ENCODE measurements at places on chromosomes 11 and 22.

DNA sequence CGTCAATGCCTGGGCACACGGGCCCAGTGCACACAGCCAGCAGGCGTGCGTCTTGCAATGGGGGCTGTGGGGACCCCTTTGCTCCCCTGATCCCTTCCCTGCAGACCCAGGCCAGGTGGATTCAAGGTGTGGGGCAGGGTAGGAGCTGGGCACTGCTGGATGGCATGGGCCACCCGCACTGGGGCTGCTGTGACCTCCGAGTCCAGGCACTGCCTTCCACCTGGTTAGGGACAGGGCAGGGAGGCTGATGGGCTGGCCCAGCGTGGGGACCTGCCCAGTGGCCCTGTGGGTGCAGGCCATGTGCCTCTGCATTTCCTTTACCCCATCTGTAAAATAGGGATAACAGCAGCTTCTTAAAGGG is 22.9 kb downstream of the KCNQ1 start:
- DNase-seq, result no peak

GRCh38 chr11:17730608-17731462 is 3.7 kb upstream of the KCNC1 start:
- DNase-seq, result peak; percentile 85

- DNase-seq, result no peak
These were observed 141.1 kb downstream of the RCN1 start for GRCh38 chr11:32231909-32232493.

- no peak for DNase-seq
These were observed 113.1 kb upstream of the ZBED5 start for GRCh38 chr11:10970926-10971325.

DNA sequence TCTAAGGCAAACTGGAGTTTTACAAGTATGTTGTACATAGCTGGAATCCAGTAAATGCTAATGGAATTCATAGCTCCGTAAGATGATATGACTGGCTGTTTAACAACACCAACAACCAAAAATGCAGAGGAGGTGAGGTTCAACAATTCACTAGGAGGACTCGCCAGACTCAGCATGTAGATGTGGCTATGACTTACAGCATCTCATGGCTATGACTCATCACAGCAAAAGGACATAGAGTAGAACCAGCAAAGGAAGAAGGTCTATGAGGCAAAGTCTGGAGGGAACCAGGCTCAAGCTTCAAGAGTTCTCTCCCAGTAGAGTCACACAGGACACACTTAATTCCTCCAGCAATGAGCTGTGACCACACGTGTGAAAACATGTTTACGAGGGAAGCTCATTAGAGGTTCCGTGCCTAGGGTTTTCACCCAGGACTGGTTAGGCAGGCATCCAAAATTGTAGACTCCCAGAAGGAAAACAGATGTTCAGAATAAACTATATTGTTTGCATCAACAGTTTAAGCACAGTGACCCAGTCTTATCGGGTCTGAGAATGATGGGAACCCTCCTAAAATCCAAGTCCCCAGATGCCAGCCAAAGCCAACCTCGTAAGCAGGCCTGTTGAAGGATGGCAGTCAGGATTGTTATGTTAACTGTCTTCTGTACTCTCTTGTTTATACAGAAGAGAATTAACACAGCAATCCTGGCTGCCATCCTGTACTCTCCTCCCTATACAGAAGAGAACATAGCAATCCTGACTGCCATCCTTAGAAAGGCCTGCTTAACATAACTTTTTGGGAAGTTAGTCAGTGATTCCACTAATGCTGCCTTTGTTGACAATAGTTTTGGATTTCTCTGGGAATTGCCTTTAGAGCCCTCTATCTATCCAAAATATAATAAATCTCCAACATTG is 116.6 kb downstream of the LARGE1 start:
- no peak for DNase-seq

DNA sequence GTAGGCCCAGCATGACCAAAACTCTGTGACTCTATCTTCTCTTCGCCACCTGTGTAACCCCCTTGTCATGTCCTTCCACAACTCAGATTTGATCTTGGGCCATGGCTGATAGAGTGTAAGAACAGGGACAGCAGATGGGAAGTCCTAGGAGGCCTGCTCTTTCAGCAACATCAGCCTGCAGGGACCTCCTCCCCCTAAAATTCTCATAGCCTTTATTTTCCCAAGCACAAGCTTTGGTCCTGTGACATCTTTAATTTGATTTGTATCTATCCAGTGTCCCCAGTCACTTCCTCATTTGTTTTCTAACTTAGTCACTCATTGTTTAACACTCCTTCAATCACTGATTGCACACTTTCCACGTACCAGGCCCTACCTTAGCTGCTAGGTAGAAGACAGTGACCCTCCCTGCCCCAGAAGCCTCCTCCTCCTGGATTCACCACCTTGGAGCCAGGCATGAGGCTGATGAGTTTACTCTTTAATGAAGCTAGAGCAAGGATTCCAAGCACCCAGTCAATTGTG is 5.3 kb downstream of the UBQLN3 start:
- DNase-seq, result no peak

- DNase-seq, result no peak
These were observed 133.6 kb upstream of the C11orf58 start for GRCh38 chr11:16604794-16605388.

DNA sequence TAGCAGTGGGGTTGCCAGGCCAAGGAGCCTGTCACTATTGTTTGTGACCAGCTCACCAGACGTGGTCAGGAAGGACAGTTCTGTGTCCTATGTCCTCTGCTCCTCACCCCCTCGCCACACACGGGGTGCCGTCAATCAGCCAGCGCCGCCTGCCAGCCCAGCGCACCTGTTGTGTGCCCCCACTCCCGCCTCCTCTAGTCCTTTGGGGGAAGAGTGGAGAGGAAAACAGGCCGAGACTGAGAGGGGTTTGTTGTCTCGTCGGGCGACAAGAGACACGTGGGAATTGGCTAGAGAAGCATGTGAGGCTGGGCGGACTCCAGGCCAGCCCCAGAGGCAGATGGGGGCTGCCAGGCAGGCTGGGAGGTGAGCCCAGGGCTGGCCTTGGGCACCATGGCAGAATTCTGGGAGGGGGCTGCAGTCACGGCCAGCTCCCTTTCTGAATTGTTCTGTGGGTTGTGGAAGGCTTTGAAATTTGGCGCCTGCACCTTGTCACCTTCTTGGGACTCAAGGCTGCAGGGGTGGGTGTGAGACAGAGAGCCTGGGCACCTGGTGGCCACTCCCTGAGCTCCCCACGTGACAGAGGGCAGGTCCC is 3.1 kb upstream of the KCNQ1OT1 start:
- no peak for DNase-seq

- DNase-seq, result peak; percentile 26
These were observed 51.8 kb downstream of the CD6 start for GRCh38 chr11:61023086-61023965.

- no peak for DNase-seq
These were observed 86.4 kb downstream of the CELSR1 start for GRCh38 chr22:46450931-46451561.

GRCh38 chr11:42161886-42162285 is 702.4 kb upstream of the LRRC4C start:
- no peak for DNase-seq

- no peak for DNase-seq
These were observed 1.2 kb upstream of the INTS5 start for GRCh38 chr11:62654297-62654696.

- no peak for DNase-seq
These were observed 35.5 kb downstream of the PIWIL4 start for GRCh38 chr11:94602430-94603372.

DNA sequence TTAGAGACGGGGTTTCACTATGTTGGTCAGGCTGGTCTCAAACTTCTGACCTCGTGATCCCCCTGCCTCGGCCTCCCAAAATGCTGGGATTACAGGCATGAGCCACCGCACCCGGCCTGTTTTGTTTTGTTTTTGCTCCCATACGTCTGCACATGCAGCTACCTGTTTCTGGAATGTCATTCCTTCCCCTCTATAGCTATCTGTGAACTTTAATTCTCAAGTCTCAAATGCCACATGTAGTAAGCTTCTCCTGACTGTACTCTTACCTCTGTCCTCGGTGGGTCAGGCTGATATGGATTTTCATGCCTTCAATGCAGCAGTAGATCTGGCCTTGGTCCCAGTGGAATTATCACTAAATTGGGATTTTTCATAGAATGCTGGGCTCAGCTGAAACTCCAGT is 12.4 kb upstream of the SWAP70 start:
- DNase-seq, result no peak

- DNase-seq, result no peak
These were observed 28.8 kb downstream of the TEAD1 start for GRCh38 chr11:12702999-12703453.

DNA sequence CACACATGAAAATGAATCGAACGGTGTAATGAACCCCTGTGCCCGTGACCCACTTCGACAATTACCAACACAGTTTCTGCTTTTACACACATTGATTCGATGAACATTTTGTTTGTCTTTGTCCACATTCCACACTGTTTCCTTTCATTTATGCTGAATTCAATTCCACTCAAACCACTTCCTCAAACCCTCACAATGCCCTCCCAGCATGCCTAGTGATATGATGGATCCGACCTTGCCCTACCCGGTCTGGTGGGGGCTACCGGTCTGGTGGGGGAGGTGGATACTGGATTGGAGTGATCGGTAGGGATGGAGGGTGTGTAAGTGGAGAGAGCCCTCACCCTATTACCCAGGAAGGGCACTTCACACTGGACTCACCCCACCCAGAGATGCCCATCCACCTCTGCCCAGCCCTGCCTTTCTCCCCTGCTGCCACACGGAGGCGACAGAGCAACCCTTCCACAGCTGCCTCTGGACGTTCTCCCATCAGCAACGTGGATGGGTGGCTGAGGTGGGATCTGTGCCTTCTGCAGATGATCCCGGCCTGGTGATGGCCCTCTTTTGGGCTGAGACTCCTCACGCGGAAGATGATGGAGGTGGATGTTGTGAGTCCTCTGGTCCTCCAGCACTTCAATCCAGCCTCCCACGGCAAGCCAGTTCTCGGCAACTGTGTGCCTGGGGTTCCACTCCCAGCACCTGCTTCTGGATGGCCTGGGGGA is 33.0 kb upstream of the P2RY2 start:
- no peak for DNase-seq

GRCh38 chr11:106233191-106233590 is 155.7 kb downstream of the AASDHPPT start:
- DNase-seq, result no peak

- DNase-seq, result no peak
These were observed 1.6 kb upstream of the SUN2 start for GRCh38 chr22:38757464-38757757.

DNA sequence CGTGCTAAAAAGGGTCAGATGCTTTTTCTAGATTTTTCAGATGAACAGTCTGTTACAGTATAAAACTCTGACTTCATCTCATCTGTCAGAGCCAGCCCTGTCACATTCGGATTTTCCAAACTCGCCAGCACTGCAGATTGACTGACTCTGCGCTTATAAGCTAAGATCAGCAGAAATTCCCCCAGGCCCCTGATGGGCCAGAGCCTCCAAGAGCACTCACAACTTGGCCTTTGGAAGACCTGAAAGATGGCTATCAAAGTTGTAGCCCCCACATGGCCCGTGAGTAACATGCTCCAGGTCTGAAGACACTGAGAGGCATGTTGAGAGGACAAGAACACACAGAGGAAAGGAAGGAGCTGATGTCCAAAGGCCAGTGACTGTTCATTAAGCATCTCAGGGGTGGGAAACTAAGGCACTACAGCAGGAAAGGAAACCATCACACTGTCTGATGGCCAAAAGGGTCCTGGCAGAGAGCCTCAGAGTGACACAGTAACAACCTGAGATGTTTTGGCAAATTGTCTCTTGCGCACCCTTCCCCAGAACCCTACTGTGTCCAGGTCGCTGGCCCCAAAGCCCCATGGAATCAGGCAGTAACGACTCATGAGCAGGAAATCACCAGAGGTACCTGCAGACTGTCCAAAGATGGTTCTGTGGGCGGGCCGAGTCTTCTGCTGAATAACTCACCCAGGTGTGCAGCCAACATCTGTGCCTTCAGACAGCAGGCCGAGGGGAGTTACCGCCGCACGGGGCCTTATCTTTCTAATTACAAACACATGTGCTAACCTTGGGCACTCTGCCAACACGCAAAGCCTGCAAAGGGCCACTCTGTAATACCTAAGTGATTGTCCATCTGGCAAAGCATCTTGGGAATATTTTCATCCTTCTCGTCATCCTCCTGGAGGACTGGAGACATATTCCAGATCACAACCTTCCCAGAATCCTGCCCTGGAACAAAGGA is 23.6 kb downstream of the HIRA start:
- no peak for DNase-seq

DNA sequence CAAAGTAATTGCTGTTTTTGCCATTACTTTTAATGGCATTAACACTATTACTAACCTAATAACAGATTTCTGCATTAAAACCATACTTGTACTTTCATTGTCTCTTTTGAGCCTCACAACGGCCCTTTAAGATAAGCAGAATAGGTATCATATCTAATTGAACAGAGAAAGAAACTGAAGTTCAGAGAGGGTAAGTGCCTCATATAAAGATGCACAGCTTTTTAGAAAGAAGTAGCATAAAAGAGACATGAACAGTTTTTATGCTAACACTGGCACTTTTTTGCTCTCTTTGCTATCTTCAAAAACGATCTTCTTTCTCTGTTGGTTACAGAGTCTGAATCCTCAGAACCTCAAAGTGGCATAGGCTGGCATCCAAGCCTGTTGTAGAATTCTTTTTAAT is 102.9 kb upstream of the OR5AK2 start:
- DNase-seq, result no peak

GRCh38 chr11:36791957-36792356 is 193.9 kb upstream of the RAG2 start:
- no peak for DNase-seq

DNA sequence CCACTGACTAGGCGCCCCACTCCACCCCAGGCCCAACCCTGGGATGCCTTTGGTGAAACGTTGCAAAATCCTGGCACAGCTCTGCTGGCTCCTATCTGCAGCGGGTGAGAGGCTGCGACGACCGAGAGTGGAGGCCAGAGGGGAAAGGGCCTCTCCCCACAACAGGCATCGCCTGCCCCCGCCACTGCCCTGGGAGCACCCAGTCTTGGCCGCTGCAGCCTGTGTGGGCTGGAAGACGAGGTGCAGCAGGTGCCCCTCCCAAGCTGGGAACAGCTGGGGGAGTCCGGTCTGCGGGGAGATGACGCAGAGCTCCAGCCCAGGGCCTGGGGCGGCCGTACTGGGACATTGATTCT is 4.2 kb upstream of the PIM3 start:
- no peak for DNase-seq

DNA sequence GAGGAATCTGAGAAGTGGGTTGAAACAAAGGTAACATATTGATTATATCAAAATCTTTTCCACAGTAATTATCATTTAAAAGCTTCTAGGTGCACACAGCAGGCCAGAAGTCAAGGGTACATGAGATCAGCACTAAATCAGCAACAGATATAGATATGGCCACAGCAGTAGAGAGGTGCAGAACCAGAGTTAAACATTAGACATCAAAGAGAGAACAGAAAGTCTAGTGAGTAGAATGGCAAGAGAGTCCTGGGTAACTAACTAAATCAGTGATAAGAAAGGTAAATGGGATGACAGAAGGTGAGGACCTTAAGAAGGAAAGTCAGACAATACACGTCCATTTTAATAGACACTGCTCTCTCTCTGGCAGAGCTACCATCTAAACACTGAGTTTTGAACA is 119.5 kb upstream of the GRIA4 start:
- no peak for DNase-seq

Measured in left forelimb (tissue), 1 donor.